ENCODE measurements at places on chromosomes 12 and 14.

GRCh38 chr12:45337835-45338234 is 121.9 kb downstream of the ANO6 start:
- no peak for DNase-seq

GRCh38 chr14:96129128-96129736 is 75.4 kb upstream of the BDKRB2 start:
- no peak for DNase-seq

DNA sequence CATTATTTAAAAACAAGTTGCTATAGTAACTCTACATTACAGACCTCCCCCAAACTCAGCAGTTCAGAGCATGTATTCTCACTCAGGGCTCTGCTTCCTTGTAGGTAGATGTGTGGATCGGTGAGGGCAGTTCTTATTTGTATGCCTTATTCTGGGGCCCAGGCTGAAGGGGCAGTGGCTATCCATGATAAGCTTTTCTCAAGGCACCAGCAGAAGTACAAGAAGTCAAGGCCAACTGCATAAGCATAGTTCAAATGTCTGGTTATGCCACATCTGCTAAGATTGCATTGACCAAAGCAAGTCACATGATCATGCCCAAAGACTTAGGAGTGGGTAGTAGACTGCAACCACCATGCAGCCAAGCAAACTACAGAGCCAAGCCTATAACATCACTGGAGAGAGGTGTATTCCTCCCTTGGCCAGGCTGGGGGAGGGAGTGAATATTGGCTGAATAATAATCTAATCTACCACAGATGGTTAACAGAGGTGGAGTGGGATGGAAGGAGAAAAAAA is 4.6 kb downstream of the PSEN1 start:
- no peak for DNase-seq

GRCh38 chr12:40711121-40711520 is 18.9 kb downstream of the CNTN1 start:
- no peak for DNase-seq

DNA sequence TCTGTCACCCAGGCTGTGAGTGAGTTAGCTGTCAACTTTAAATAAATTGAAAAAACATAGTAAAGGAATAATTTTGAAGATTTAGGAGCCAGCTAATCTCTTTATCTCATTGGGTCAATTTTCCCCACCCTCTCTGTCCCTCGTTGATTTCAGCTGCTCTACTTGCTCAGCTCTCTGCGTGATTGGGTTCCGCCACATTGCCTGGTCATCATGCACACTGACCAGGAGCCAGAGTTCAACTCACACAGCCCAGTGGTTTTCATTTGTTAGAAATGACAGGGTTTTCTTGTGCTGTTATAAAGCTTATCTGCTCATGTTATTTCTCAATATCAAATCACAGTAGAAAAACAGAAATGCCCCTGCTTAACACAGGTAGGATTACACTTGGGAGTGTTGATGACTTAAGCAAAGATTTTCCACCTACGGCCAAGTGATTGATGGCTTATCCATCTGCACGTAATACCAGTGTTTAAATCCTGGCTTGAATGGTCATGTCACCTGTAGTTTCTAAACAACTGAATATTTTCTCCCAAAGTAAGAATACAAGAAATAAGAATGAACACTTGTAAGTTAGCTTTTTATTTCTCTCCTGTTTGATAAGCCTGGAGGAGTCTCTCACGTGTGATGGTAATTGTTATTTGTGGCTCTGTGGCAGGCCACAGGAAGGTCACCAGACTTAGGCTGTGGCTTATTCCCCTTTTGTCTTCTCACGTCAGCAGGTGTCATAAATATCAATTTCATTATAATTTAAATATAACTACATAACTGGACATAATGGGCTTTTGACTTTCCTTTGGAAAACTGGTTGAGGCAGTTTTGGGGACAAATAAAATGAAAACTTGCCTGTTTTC is 367.2 kb upstream of the DDHD1 start:
- no peak for DNase-seq

- DNase-seq: no peak
Observed at GRCh38 chr14:102297436-102298170, 7.4 kb downstream of the MOK start.

DNA sequence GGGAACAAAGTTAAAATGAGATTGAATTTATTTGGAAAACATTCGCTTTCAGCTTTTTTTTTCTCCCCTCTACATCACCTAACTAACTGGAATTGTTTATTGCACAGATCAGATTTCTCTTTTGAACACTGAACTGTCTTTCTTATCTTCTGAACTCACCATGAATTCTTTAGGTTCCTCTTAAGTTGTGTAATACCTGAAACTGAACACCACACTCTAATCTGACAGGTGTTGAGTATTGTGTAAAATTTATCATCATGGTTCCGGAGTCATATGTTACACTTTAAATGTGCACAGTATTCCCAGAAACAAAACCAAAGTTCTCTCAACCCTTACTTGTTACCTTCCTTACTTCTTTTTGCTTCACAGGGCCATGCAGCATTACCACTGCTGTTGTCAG is 66.8 kb downstream of the TGFB3 start:
- DNase-seq: no peak

DNA sequence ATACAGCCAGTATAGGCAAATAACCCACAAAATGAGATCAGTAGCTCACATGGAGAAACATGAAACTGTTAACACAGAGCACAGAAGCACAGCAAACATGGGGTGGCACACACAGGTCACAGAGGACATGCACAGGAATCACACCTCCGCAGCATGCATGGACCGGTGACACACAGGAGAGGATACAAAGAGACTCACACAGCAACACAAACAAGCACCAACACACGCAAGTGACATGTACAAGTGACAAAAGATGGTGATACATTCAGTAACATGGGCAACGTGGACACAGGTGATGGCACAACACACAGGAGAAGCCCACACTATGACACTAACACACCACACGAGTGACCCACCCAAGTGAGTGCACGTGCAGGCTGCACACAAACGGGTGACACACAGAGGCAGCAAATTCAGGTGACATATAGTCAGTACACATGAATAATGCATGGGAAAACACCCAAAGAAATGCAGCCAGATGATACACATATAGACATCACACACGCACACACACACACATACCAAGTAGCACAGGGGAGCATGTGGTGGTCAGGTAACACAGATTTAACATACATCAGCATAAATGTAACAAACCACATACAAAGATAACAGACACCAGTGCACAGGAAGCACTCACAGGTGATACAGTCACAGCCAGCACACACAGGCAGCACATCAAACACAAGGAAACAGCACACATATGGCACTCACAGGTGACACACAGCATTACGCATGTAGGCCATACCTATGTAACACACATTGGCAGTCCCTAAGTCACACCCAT is 216.0 kb upstream of the SFSWAP start:
- no peak for DNase-seq

DNA sequence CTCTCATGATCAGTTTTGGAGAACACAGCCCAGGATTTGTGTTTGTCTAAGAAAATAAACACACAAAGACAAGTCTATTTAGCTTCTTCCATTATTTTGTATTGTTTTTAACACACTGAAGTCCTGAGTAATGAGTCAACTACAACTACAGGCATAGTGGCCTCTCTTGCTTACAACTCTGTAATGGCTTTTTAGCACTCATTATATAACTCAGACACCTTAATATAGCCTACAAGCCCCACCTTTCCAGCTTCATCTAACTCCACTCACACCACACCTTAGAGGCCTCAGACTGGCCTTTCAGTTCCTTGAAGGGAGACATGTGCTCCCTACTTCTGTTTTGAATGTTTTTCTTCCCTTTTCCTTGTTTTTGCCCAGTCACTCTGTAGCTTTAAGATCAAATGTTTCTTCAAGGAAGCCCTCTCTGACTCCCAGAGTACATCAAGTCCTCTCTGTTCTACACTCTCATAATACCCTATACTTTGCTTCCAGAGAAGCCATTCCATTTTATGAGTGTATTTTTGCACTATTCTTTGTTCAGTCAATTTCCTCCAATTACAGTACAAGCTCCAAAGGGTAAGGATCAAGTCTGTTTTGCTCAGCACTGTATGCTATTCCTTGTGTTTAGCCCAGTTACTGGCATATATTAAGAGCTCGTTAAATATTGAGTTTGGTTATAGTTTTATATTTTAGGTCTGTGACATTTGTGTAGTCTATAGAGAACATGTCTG is 233.6 kb upstream of the ARHGAP5 start:
- no peak for DNase-seq

GRCh38 chr14:78005325-78005724 is 164.8 kb upstream of the NRXN3 start:
- no peak for DNase-seq

DNA sequence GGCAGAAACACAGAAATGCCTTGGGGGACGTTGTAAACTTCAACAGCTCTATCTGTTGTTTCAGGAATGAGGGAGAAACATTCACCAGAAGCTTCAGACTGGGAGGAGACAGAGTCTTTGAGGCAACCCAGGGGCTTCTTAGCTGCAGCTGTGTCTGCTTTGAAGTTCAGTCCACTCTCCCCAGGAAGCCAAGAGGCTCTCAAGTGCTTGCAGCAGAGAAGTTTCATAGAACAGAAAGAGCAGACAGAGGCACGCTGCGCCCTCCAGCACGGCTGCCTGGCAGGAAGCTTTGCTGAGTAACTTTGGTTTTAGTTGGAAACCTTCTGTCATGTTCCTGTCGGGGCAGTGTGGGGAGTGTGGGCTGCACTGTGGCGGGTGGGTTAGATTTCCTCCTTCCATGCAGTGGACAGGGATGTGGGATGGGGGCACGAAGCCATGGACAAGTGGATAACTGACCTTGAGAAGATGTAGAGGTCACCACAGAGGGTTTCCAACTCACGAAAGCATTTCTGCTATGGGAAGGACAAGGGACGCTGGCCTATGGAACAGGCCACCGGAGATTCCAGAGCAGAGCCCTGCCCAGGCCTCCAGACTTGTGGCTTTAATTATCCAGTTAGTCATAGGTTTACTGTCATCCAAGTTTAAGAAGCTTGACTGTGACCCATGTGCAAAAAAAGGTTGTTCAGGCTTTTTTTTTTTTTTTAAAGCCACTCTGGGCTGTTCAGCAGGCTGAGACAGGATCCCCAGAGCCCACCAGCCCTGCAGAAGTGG is 107.7 kb downstream of the ARF6 start:
- DNase-seq: peak; percentile 64

DNA sequence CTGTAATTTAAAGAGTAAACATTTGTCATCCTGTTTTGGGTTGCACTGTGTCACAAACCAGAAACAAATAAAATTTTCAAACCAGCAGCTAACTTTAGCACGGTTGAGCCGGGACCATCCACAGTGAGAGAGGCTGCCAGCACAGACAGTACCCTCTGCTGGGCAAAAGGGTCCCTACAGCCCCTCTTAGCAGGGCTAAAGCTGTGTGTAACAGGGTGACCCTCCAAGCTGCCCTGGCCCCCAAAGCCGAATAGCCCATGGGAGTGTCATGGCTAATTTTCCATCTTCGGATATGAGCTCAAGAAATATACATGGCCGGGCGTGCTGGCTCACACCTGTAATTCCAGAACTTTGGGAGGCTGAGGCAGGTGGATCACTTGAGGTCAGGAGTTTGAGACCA is 157.1 kb upstream of the GRIN2B start:
- peak; percentile 66 for DNase-seq

GRCh38 chr14:61703342-61704129 is 8.2 kb downstream of the HIF1A start:
- DNase-seq: no peak

DNA sequence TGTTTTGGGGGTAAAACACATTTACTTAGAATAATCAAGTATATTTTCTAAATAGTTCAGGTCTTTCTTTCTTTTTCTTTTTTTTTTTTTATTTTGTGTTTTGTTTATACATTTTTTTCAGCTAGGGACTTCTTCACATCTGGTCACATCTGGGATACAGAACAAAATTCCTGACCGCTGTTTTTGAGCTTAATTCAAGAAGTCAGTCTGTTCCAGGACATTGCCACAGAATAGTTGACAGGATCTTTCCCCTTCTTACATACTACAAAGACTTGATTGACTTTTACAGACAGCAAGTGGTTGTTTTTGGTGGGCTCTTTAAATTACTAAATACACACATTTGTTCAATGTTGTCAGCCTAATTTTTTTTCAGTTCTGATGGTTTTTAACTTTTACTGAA is 41.8 kb upstream of the DCN start:
- DNase-seq: no peak

Measured in ecto neural progenitor cell (in vitro differentiated cells).